ENCODE measurements at places on chromosomes 3 and 15.

GRCh38 chr15:45690581-45691260 is 55.9 kb downstream of the SQOR start:
- DNase-seq = no peak

DNA sequence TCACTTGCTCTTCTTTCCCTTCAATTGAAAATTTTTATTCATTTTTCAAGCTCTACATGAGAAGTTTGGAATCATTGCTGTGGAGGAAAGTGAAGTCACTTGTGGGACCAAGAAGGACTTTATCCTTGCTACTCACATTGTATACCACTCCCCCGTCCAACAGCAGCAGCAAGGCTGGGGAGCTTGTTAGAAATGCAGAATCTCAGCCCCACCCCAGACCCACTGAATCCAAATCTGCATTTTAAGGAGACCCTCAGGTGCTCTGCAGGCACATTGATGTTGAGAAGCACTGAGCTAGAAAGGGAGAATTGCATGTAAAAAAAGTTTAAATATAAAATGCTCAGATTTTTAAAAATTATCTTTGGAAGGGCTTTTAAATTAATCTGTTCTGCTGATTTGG is 202.3 kb upstream of the MRPL3 start:
- no peak for DNase-seq

DNA sequence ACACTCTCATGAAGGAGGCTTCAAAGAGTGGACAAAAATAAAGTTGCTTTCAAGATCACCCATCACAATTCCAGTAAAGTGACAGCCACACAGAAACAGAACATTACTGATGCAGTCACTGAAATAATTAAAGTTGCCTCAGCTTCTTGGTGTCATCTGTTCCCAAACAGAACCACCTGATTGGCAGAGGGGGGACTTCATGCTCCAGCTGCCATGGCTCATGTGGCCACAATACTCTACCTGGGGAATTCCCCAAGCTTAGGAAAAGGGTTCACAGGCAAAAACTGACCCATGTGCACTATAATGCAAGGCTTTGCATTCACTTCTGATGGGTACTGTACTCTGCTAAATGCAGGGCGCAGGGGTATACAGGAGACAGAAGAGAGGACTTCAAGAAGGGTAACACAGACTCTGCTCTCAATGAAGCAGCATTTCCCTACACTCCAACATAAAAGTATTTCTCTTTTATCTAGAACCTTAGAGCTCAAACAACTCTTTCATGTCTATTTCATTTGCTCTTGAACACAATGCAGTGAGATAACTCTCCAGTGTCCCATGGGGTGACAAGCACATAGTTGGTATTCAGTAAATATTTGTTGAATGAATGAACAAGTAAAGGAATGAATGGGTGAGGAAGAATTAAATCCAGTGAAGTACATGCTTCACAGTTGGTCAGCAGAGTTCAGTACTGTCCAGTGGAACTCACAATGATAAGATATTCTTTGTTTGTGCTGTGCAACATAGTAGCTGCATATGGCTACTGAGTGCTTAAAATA is 8.6 kb upstream of the CTNNB1 start:
- DNase-seq = no peak

DNA sequence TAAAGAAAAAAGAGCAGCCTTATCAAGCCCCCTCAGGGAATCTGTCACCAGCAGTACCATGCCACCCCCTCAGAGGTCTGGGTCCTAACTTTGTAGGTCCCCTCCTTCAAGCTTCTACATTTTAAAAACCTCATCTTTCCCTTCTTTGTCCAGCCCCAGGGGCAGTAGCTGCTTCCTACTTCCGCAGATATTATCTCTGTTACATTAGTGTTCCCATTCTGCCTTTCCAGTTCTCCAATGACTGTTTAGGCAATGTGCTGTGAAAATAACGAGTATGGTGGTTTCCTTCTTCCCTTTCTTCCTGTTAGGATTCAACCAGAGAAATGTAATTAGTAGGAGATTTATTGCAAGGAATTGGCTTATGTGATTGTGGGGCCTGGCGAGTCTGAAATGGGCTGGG is 126.1 kb upstream of the TNIK start:
- DNase-seq = no peak

DNA sequence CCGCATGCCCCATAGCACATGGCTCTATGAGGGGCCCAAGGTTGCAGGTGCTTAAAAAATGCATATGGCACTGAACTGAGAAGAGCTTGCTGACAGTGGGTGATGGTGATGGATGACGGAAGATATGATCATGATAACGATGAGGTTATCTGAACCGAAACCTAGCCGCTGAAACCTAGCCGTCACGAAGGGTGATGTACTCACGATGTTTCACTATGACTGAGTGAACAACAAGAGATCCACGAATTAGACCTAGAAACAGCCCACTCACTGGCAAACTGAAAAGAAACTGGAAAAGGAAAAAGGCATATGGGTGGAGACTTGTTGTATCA is 57.6 kb upstream of the BCL6 start:
- DNase-seq = no peak

GRCh38 chr3:46061108-46061720 is 33.9 kb upstream of the XCR1 start:
- DNase-seq = no peak

DNA sequence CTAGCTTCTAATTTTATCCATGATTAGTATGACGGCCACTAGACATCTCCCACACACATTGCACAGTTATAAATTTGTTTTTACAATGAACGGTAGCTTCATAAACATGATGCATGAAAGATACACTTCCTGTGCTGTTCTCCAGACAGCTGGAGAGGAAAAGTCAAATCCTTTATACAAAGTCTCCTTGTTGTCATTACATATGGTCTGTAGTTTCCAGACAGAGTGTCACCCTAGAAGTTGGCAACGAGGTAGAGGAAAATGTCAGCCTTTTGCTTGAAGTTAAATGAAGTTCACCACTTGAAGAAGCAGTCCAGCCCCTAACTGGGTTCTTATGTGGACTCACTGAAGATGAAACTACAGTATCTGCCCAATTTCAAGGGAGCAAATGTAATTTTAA is 253.0 kb upstream of the P2RY1 start:
- no peak for DNase-seq

DNA sequence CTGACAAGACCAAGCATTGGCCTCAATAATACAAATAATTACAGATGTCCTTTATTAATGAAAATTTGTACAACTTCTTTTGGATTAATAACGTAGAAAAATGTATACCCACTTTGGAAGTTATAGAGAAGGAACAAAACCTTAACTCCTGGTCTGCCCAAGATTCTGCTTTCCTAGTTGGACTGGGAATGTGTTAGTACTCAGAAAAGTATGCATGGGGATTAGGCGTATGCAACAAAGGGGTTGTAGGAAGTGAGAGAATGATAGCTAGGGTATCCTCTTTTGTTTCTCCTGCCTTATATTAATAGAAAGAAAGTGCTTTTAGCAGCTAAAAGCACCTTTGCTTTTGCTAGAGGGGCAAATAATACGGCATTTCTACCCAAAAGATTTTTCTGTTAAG is 116.2 kb upstream of the LRRFIP2 start:
- DNase-seq = peak; percentile 43

- DNase-seq = no peak
These were observed 1.2 kb downstream of the ANXA2 start for GRCh38 chr15:60396560-60396957.

DNA sequence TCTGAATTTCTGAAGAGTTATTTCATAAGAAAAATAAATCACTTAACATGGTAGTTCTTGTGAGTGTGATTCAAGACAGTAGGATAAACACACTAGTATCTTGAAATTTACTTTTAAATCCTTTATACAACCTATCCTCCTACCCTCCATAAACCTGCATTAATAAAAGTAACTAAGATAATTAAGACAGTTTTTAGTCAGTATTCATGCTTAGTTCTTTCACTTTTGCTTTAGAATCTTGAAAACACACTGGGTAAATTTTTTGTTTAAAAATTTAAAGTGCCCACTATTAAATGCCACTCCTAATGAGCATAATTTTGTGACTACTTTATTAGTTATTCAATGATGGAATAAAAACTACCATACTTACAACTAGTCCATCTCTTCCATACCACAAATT is 28.8 kb downstream of the GOLIM4 start:
- DNase-seq = no peak

DNA sequence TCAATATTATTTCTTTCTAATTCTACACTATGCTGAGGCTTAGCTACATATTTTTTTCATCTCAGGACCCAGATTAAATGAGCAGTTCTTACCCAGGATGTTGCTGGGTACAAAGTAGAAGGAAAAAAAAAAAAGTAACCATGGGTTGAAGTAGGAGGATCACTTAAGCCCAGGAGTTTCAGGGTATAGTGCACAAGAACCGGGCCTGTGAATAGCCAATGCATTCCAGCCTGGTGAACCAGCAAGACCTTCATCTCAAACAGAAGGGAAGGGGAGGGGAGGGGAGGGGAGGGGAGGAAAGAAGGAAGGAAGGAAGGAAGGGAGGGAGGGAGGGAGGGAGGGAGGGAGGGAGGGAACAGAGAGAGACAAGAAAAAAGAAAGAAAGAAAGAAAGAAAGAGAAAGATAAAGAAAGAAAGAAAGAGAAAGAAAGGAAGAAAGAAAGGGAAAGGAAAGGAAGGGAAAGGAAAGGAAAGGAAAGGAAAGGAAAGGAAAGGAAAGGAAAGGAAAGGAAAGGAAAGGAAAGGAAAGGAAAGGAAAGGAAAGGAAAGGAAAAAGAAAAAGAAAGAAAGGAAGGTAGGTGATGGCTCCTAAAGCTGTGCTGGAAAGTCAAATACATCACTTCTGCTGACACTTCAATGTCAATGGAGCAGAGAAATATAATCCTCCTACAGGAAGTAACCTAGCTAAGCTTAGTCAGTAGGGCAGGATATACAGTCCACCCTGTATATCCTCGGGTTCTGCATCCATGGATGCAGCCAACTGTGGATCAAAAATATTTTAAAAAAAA is 206.8 kb upstream of the TGFBR2 start:
- DNase-seq = no peak

DNA sequence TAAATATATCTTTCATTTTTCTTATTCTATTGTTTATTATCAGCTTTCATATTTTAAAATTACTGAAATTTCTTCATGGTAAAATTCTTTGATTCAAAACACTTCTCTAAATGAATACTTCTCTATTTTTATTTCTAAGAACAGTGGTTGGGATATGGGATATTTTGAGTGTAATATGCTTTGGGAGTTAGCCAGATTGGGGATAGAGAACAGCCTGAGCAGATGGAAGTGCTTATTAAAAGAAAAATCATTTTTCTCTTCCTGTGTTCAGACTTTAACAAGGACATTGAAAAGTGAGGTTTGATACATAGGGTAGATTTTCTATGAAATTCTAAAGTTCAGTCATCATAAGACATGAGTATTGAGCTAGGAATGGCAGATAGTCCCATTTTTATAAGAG is 84.8 kb downstream of the COL6A5 start:
- DNase-seq = no peak

GRCh38 chr3:58047826-58048225 is 39.6 kb downstream of the FLNB start:
- peak; percentile 80 for DNase-seq

DNA sequence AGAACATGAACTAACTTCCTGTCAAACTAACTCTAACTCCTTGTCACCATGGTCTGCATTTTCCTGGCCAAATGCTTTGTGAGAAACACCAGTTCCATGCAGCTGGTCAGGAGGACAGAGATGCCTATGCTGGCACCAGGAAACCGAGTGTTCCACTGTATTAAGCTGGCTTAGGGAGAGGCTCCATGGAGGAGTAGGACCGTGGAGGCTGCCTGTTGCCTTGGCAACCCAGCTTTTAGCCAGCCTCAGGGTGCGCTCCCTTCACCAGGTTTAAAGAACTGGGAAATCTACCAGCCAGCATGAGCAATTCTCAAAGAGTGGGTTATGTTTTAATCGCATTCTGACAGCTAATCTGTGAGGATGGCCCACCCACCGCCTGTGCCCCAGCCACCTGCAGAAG is 394.1 kb downstream of the OCA2 start:
- DNase-seq = no peak

GRCh38 chr15:66252685-66253417 is 699 bp downstream of the MEGF11 start:
- DNase-seq = peak; percentile 28

DNA sequence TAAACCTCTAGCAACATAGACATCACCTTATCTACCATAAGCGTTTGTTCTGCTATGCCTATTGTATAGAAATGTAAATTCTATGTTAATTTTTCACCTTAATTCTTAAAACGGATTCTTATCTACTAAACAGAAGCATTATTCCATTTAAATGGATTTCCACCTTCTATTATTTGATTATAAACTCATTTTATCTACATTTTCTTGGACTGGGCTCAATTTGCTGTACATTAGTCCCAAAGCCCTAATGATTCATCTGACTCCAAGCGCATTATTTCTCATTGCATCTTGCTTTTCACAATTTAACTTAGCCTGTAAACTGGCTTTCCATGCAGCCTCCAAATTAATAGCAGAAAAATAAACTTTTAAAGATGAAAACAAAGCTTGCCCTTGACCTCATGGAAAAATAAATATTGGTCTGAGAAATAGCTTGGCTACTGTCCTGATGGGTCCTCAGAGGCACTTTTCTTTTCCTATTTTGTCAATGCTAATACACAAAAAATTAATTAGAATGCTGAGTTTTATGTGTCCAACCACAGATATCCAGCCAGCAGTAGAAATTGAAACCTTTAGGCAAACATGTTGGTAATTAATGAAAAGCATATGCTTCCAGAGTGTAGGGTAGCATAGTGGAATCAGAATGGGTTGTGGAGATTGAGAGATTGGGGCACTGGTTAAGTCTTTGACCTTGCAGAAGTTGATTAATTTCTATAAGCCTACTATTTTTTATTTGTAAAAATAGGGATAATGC is 81.4 kb upstream of the CFAP20DC start:
- no peak for DNase-seq

GRCh38 chr3:115787818-115788217 is 164.5 kb downstream of the GAP43 start:
- DNase-seq = no peak

- peak; percentile 26 for DNase-seq
These were observed 651 bp downstream of the MTMR14 start for GRCh38 chr3:9649791-9650521.

DNA sequence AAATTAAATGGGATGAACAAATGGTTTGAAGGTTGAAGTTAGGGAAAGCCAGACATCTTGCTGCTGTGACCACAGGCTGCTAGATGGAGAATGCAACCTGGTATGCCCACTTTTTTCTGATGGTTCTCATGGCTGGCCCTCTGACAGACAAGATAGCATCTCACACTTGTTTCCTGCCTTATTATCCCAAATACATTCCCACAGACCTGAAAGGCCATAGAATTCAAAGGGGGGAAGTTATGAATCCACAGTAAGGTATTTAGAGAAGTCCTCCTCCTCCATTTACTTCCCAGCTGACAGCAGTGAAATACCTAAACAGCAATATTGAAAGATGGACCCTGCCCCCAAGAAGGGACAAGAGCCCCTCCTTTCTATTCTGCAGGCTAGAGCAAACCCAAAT is 32.4 kb downstream of the LEO1 start:
- no peak for DNase-seq

Data from hepatic stellate cell (primary cell).